Uterine smooth muscle cell (primary cell): ENCODE measurements at places on chromosomes 11 and 22. TPM values are rescaled to one million over a fixed set of nuclear protein-coding genes. Genes with fewer than 3 reads are reported as not detected.

INS gene
- not detected in 2 replicates for total RNA-seq

CCDC89 gene
- total RNA-seq: 4.0 and 7.9 TPM in 2 replicates

HOATZ gene
- total RNA-seq: under 0.01 TPM in 1 of 2 replicates, not detected in the other

TNNT3 gene
- not detected in 2 replicates for total RNA-seq
